ENCODE measurements at places on chromosomes 16 and 17. TPM values are rescaled to one million over a fixed set of nuclear protein-coding genes. Genes with fewer than 3 reads are reported as not detected.

Gene CDR2
- total RNA-seq: 35.7 TPM

GRCh38 chr16:13070268-13070667 is 168.9 kb downstream of the SHISA9 start:
- no peaks in the 10 kb centered on the region for H3K36me3 ChIP-seq
- no peak for DNase-seq
- no peak overlapping the region for H3K4me3 ChIP-seq
- no peak overlapping the region for H3K27ac ChIP-seq

- DNase-seq: no peak
- no peaks in the 10 kb centered on the region for H3K27me3 ChIP-seq
- H3K4me1 ChIP-seq: no peaks in the 10 kb centered on the region
These were observed 174.2 kb downstream of the STX8 start for GRCh38 chr17:9401434-9401833.

GRCh38 chr16:11326084-11326736 is 19.0 kb upstream of the RMI2 start:
- H3K36me3 ChIP-seq: no peaks in the 10 kb centered on the region
- H3K4me1 ChIP-seq: peaks cover 21% of the 10 kb centered on the region
- H3K4me3 ChIP-seq: no peak overlapping the region
- H3K27ac ChIP-seq: no peak overlapping the region
- H3K27me3 ChIP-seq: no peaks in the 10 kb centered on the region
- no peak for DNase-seq

All from Panc1 (cell line).